ENCODE measurements at places on chromosomes 2 and 18.

DNA sequence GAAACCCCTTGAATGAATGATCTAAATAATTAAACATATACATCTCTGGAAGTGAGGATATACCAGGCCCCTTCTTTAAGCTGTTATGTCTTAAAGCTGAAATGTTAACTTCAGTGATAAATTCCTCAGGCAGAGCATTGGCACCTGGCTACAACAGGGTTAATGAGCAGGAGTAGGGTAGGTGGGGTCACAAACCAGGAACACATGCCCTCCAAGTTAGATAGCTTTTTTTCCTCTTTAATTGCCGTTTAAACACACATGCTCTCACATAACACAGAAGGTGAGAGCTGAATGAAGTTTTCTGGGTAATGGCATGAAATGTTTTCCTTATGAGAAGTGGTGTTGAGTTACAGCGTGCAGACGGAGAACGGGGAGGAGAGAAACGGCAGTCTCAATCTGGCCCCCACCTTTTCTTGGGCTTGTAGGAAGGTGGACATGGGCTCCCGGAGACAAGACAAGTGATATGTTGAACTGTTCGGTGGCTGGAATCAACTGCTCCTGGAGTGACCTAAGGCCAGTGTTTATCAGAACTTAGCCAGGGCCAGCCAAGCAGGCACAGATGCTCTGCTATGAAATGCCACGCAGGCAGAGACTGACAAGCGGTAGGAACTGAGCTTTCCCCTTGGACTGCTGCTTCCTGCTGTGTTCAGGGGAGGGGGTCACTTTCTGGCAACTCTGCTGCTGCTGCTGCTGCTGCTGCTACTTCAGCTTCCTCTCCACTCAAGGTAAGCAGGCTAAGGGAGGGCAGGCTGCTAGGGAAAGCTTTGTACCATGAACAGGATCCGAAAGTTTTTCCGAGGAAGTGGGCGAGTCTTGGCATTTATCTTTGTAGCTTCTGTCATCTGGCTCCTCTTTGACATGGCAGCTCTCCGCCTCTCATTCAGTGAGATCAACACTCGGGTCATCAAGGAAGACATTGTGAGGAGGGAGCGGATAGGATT is at the start of gene GALNT5:
GALNT5 (plus strand) TSS at position 394 of the 941 bp plus-strand sequence; CDS start at position 772, 378 bp downstream.
- no peak for DNase-seq

- no peak for DNase-seq
These were observed 179.6 kb upstream of the SLC39A10 start for GRCh38 chr2:195477248-195477995.

DNA sequence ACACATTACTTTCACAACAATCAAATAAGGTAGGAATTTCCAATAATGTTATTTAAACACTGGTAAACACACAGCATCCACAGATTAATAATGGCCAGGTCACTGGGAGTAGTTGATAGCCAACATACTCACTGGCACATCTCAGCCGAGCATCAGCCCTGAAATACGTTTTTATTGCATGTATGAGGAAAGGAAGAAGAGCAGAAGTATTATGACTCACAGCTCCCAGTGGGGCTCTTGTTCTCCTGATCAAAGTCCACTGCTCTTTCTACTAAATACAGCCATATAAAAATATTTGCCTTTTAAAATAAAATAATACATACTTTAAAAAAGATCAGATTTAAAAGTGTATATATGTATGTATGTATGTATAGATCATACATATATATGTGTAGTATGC is 999.6 kb downstream of the SUCLG1 start:
- DNase-seq: no peak

DNA sequence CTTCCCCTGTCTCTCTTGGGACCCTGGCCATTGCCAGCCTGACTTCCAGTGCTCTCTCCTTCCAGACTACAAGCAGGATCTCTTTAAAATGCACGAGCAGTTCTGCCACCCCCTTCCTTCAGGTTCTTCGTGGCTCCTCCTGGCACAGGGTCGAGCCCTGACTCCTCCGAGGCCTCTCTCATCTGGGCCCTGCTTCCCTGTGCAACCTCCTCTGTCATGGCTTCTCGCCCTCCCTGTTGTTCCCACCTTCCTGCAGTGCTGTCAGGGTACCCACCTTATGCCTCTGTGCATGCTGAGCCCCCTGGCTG is 56.7 kb upstream of the RPL31 start:
- no peak for DNase-seq

GRCh38 chr2:54569745-54570301 is 113.7 kb downstream of the SPTBN1 start:
- DNase-seq: no peak

DNA sequence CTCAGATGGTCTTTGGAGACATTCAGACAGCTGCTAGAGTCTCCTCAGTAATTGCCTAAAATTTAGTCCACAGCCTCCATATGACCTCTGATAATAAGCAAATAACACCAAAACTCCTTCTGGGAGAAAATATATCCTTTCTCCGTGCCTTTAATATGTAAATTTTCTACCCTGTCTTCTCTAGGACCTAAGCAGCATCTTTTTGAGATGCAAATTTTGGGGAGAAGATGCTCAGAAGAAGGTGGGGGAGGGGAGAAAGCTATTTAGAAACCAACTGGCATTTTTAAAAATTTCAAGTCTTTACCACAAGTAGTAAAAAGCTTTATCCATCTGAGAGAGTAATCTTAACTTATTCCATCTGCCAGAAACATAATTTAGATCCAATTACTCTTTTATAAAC is 120.4 kb upstream of the MSH6 start:
- no peak for DNase-seq

DNA sequence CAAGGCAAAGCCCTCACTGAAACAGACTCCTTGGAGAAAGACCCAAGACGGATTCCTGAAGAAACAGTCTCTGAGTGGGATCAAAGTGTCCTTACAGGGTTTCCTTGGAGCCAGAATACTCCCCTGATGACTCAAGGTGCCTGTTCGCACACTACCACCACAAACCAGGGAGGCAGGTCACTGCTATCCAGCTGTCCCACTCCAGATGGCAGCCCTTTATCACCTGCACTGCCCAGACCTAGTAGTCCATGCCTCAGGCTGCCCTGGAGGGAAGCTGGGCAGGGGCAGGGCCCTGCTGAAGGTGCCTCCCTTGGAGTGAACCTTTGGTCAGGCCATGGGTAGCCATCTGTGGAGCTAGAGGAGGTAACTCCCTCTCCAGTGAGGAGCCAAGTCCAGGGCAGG is 34.1 kb downstream of the TRABD2A start:
- no peak for DNase-seq

- DNase-seq: no peak
These were observed 201.0 kb downstream of the NDUFA10 start for GRCh38 chr2:239824046-239824694.

DNA sequence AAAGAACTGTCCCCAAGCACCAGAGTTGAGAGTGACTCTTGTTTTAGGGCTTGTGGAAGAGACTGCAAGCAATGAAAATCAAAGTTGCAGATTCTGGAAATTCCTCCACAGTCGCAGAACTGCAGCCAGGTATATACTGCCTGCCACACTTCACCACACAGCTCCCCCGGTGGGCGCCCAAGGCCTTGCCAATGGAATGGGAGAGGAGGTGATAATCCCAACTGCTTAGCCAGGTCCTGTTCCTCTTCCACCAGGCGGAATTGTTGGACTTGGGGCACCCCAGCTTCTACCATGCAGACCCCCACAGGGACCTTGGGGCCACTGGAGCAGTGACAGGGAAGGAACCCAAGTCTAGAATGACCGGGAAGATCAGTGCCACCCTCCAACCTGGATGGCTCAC is 4.8 kb upstream of the PDIA6 start:
- no peak for DNase-seq

GRCh38 chr2:224101820-224102630 is 62.9 kb upstream of the SERPINE2 start:
- no peak for DNase-seq

DNA sequence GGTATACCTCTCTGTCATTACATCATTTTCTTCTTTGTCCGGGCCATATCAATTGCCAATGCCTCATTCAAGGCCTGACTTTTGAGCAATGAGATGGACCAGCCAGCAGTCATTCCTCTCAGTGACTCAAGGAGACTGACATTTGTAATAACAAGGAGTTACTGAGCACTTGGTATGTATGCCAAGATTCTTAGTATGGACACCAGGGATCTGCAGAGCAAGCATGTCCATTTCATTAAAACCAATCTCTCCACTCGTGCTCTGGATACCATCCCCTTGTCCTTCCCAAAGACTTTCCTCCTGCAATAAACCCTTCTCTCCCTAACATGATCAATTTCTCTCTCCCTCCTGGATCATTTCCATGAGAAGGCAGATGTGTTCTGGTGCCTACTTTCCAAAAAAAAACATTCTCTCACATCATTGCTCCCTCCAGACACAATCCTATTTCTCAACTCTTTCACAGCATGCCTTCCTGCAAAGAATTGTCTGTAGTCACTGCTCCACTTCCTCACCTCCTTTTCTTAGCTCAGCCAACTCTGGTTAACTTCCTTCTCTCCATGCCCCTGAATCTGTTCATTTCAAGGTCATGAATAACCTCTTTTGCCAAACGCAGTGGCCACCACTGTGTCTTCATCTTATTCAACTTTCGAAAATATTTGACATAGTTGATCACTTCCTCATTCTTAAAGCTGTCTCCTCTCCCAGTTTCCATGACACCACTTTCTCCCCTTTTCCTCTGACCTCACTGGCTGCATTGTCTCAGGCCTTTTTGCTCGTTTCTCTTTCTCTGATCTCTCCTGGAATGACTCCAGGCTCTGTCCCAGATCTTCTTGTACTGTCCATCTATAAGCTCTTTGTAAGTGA is 102.8 kb upstream of the CYP1B1 start:
- peak; percentile 3 for DNase-seq

- no peak for DNase-seq
These were observed at the start of gene GAREM2 for GRCh38 chr2:26172871-26173775. GAREM2 (plus strand) TSS chr2:26173088; CDS start chr2:26173221, 133 bp downstream.

GRCh38 chr2:75792146-75792545 is 81.4 kb upstream of the GCFC2 start:
- DNase-seq: no peak

DNA sequence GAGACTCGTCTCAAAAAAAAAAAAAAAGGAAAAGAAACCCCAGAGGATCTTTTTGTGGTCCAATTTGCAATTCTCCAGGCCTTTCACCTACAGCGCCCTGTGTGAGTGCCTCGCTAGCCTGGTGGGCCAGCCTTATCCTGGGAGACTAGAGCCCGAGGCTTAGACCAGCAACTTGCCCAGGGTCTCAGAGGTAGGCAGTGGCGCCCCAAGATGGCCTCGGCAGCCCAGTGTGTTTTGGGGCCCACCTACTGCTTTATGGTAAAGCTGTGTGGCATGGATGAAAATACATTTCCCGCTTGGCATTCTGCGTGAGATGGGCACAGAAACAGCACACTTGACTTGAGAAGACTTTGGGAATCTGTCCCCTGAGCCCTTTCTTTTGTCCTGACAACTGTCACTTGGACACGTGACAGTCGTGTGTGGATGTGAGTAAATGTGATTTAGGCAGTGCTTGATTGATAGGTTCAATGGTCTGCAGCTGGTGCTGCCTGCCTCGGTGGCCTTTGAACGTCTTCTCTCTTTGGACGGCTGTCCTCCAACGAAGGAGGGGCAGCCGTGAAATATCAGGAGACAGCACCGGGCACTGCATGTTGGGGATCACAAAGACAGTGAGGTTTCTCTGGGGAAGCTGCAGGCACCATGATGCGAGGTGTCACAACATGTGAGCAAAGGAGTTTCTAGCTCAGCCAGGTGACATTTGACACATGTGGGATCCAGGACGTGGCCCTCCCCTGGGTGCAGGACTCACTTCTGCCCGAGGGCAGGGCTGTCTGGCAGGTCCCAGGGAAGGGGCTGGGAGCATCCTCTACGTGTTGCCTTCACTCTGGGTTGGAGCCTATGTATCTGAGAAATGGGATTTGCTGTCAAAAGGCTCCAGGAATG is 209.5 kb upstream of the TWIST2 start:
- no peak for DNase-seq

DNA sequence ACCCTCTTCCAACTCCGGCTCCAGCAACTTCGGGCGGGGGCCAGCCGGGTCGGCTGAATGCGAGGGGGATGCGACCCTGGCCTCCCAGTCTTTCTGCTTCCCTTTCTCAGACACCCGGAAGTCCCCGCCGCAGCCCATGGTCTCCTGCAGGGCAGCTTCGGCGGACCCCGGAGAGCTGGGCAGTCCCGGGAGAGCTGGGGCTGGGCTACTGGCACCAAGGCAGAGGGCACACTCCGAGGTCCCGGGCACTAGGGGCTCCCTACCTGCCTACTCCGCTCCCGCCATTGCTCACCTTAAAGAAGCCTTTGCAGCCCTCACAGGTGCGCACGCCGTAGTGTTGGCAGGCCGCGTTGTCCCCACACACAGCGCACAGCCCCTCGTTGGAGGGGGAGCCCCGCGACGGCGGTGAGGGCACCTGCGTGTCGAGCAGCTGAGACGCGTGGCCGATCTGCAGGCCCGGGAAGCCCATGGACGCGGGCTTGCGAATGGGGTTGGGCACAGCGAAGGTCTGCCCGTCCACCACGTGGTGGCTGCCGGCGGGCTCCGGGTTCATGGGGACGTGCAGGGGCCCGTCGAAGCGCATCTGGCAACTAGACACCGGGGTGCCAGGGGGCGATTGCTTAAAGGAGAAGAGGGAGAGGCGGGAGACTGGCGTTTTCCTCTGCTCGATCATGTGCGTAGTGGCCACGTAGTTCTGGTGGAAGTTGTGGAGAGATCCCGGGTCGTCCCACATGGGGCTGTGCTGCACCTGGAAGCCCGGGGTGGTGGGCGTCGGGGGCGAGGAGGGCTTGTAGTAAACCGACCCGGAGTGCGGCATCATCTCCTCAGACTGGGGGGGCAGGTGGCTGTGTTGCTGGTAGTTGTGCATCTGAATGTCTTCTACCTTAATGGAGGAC is 3.2 kb downstream of the NR4A2 start:
- no peak for DNase-seq

DNA sequence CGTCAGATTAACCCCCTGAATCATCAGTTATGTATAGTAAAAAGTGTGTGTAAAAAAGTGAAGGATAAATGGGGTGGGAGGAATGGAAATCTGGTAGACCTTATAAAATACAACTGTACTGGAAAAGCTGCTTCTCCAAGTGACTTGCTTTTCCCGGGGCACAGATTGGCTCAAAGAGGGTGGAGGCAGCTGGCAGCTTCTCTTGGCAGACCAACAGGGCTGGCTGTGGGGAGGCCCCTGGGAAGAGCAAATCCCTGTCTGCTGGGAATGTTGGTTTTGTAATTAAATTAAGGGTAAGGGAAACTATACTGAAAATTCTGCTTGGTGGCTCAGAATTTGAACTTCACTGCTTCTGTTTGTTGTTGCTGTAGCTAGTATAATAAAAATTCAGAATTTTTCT is 154.2 kb upstream of the DLX2 start:
- no peak for DNase-seq

GRCh38 chr2:65922030-65922429 is 489.6 kb upstream of the SPRED2 start:
- no peak for DNase-seq
